ENCODE measurements at places on chromosomes 2 and 18.
A peak's percentile ranks its signal among the peaks of the same experiment; 100 is the strongest.

GRCh38 chr2:88211003-88211808 lies 41.1 kb downstream of the THNSL2 start:
- no peak for DNase-seq

- no peak for DNase-seq
Measured at GRCh38 chr2:24913911-24914310, 6.1 kb downstream of the ADCY3 start.

DNA sequence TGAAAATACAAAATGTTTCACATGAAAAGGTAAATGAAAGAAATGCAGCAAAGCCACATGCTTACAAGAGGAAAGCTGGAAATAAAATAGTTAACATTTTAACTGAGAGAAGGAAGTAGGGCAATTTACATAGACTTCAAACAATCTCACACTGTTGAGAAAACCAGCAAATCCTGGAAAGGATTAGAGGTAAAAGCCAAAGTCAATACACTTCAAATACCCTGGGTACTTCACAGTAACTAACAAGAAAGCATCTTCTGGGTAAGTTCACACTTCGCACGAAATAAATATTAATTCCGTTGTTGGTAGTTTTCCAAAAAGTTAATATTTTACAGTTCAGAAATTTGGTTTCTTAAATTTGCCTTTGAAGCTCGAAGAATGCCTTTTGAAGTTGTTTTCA lies 3.5 kb upstream of the ERICH2 start:
- DNase-seq: no peak

DNA sequence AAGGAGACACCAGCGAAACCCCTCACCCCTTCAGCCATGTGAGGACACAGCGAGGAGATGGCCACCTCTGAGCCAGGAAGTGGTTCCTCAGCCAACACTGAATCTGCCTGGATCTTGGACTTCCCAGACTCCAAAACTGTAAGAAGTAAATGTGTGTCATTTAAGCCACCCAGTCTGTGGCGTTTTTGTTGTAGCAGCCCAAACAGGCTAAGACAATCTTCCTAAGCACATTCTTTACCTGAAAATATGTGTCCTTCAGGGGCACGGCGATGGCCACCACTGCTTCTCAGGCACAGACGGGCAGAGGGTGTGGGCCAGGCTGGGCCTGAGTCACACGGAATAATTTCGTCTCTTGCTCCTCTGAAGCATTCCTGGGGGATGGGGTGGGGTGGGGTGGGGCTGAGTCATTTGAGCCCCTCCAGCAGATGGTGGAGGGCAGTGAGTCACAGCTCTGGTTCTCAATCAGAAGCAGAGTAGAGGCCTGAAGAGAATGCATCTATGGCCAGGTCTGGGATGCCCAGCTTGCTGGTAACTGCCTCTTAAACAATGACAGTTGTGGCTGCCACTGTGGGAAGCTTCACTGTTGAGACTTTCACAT lies 142.4 kb downstream of the CAPN13 start:
- DNase-seq: no peak

DNA sequence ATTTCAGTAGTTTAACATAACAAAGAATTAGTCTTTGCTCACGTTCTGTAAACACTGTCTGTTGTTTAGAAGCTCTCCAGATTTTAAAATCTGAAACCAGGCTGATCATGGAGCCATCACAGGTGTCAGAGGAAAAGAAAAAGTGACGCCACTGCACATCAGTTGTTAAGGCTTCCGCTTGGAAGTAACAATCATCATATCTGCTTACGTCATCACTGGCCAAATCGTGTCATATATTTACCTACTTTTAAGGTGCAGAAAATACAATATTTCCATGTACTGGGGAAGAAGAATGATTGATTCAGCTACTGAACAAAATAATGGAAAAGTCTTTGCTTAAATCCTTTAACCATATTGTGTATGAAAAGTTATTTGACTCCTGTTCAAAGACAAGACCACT lies 382.6 kb upstream of the MC4R start:
- no peak for DNase-seq

- DNase-seq: peak; percentile 38
Measured at GRCh38 chr2:38465789-38466127, 88.7 kb upstream of the ATL2 start.

GRCh38 chr2:232893834-232894233 lies 23.8 kb downstream of the SNORC start:
- DNase-seq: no peak

- no peak for DNase-seq
Measured at GRCh38 chr2:32617599-32618189, 10.2 kb upstream of the TTC27 start.

GRCh38 chr2:176096243-176096985 lies 3.2 kb upstream of the HOXD12 start:
- DNase-seq: no peak

DNA sequence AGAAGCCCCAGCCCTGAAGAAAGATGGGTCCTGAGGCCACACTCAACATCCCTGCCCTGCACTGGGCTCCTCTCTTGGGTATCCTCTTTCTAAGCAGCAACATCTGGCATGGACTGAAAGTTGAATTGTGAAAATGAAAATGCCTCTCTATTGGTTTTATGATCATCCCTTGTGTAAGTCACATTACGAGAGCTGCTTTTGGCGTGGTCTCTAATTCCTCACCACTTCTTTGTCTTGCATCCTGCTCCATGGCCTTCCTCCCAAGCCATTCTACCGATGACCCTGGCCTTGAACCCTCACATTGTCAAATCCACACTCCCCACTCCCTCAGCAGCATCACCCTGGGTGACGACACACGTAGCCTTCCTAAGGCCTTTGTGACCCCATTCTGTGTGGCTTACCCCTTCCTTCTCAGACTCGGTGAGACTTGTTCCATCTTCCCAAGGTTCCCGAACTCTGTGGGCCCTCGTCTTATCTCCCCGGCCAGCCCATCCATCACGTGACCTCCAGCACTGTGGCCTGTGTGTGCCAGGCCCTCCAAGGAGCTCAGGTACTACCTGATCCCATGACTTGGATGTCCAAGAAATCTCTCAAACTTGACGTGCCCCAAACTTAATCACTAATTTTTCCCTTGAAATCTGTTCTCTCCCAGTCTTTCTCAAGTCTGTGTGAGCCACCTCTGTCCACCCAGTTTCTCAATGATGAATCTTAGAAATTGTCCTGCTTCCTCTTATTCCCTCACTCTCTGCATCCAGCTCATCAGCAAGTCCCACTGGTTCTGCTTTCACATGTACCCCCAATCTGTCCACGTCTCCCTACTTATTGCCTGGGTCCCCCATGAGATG lies 194.7 kb upstream of the HS6ST1 start:
- no peak for DNase-seq

- DNase-seq: no peak
Measured at GRCh38 chr2:65316072-65316471, 88.4 kb downstream of the ACTR2 start.

GRCh38 chr18:76252880-76253279 lies 242.2 kb downstream of the ZNF516 start:
- peak; percentile 8 for DNase-seq

DNA sequence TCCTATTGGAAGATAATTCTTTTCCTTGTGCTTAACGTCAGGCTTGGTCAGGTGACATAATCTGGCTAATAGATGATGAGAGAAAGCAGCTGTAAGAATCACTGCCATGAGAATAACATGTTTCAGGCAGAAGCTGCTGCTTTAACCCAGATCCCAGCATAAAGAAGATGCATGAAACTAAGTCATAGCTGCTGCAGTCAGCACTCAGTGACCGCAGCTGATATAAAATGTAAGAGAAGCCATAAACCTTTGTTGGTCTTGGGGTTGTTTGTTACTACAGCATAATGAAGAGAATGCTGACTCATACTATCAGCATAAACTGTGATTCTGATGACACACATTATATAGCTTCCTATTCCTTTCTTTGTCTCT lies 274.3 kb upstream of the TRIB2 start:
- no peak for DNase-seq

DNA sequence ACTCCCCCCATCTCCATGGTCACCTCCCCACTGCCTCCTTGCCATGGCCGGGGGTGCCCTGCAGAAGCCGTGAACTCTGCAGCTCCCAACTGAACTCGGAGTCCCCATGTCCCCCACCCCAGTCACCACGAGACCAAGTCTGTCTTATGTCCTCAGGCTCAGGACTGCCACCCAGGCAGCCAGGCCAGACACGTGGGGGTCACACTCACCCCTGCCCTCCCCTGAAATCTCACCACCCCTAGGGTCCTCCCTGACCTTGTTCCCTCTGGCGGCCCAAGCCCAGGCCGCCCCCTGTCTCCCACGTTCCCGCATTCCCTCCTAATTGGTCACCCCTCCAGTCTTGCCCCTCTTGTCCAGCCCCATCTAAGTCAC lies 11.0 kb downstream of the AQP12A start:
- no peak for DNase-seq

DNA sequence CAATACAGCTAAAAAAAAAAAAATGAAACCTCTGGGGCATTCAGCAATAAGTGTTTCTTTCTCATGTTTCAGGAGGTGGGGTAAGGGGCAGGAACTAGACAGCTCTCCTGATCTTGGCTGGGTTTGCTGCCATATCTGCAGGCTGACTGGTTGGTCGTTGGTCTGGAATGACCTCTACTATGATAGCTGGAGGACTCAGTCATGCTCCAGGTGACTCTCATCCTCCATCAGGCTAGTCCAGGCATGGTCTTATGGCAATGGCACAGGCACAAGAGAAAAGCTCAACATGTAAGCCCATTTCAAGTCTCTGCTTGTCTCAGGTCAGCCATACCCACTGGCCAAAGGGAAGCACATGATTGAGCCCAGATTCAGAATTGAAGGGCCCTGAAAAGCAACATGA lies 9.5 kb upstream of the SLC1A4 start:
- no peak for DNase-seq

- no peak for DNase-seq
Measured at GRCh38 chr18:3426074-3426473, 23.9 kb upstream of the TGIF1 start.

GRCh38 chr2:238425505-238425978 lies 1.2 kb upstream of the ASB1 start:
- DNase-seq: no peak

GRCh38 chr2:192195548-192196418 lies 1.1 kb upstream of the TMEFF2 start:
- peak; percentile 20 for DNase-seq

GRCh38 chr2:44957656-44958327 lies 16.3 kb downstream of the SIX3 start:
- DNase-seq: no peak

- DNase-seq: no peak
Measured at GRCh38 chr2:72109291-72109690, 38.4 kb downstream of the CYP26B1 start.

DNA sequence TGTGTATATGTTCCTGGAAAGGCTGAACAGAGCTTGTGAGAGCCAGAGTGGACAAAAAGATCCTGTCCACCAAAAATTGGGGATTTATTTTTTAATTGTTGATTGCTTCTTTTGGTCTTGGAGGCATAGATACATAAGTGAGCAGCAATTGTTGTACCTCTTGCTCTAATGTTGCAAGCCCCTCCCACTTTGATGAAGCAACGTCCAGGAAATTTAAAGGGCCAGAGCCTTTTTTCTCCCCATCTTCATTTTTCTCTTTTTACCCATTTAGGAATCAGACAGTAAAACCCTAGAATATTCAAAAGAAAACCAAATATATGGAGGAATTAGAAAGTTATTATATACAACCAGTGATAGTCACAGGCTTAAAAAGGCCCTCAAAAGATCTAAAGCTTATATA lies 871.8 kb upstream of the NRXN1 start:
- no peak for DNase-seq

GRCh38 chr2:88735133-88735532 lies 43.7 kb downstream of the RPIA start:
- DNase-seq: no peak

- DNase-seq: peak; percentile 78
Measured at GRCh38 chr2:23788100-23788499, 138.8 kb downstream of the ATAD2B start.

- DNase-seq: no peak
Measured at GRCh38 chr2:150225030-150225429, 262.4 kb downstream of the RND3 start.

DNA sequence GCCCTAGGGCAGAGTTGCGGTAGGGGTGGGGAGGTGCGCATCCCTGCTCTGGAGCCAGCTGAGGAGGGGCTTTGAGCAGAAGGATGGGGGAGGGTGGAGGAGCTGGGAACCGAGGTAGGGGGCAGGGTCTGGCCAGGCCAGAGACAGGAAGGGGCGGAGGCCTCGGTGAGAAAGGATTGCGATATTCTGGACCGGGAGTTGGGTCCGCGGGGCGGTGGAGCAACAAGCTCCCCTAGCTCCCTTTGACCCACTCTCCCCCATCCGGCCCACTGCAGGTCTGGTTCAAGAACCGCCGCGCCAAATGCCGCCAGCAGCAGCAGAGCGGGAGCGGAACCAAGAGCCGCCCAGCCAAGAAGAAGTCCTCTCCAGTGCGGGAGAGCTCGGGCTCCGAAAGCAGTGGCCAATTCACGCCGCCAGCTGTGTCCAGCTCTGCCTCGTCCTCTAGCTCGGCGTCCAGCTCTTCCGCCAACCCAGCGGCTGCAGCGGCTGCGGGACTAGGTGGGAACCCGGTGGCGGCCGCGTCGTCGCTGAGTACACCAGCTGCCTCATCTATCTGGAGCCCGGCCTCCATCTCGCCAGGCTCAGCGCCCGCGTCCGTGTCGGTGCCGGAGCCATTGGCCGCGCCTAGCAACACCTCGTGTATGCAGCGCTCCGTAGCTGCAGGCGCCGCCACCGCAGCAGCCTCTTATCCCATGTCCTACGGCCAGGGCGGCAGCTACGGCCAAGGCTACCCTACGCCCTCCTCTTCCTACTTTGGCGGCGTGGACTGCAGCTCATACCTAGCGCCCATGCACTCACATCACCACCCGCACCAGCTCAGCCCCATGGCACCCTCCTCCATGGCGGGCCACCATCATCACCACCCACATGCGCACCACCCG lies 4.8 kb downstream of the OTX1 start:
- no peak for DNase-seq

- no peak for DNase-seq
Measured at GRCh38 chr2:143603846-143604565, 474.8 kb downstream of the ARHGAP15 start.

DNA sequence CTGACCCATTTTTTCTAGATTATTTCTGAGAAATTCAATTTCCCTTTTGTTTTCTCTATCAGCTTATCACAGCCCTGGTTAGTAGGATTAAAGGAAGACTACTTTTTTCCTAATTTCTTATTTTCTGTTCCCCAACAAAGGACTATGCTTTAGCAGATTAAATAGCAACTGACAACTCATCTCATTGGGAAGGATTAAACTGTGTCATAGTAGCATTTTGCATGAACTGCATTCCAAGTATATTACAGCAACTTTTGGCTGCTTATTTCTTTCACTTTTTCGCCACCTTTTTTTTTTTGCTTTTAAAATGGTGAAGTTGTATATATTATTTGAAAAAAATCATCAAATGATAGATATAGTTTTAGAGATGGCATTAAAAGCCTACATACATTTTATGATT lies 570.3 kb downstream of the FBXO15 start:
- DNase-seq: no peak
